Sigmoid colon (tissue), 7 donors: ENCODE measurements at places on chromosomes 13 and 19.

DNA sequence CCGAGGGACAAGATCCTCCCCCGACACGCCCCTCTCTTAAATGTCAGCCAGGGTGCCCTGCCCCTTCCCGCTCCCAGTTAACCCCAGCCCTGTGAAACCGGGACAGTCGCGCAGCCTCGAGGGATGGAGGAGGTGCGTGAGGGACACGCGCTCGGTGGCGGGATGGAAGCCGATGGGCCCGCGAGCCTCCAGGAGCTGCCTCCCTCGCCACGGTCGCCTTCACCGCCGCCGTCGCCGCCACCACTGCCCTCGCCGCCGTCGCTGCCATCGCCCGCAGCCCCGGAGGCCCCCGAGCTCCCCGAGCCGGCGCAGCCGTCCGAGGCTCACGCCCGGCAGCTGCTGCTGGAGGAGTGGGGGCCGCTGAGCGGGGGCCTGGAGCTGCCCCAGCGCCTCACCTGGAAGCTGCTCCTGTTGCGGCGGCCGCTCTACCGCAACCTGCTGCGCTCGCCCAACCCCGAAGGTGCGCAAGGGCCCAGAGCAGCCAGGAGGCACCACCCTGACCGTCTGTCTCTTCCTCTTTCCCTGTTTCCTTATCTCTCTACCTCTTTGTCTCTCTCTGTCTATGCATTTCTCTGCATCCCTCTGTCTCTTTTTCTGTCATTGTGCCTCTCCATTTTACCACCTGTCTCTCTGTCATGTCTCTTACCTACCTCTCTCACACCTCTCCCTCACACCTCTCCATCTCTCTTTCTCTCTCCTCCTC lies at the start of gene NCCRP1:
Gene NCCRP1, plus strand, starts transcription at position 105 of the 703 bp plus-strand sequence. Its CDS starts 19 bp downstream, at position 124.
- no peak for DNase-seq

- DNase-seq: no peak
These were observed 2.2 kb downstream of the PAF1 start for GRCh38 chr19:39388657-39389056.

DNA sequence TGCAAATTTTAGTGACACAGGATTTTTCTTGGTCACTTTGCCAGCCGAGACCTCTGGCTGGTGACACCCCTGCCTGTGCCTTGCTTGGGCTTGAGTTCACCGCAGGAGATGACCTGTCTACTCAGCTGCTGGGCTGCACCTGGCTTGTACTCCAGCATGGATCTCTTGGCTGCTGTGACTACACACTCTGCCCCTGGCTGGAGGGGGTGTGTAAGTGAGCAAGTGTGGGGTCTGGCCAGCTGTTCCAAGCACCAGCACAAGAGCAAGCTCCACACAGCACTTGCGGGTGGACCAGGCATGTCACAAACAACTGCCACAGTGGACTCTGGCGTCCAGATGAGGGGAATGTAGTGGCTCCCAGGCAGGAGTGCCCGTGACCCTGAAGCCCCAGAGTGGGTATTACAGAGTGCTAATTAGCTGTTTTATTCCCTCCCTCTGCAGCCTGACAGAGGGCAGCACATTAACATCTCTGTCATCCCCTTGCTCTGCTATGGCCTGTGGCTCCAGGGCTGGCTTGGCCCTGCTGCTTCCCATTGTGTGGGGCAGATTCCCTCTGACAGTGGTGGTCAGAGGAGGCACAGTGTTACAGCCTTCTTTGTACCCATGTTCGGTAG lies 1387.2 kb downstream of the OLFM4 start:
- DNase-seq: no peak

DNA sequence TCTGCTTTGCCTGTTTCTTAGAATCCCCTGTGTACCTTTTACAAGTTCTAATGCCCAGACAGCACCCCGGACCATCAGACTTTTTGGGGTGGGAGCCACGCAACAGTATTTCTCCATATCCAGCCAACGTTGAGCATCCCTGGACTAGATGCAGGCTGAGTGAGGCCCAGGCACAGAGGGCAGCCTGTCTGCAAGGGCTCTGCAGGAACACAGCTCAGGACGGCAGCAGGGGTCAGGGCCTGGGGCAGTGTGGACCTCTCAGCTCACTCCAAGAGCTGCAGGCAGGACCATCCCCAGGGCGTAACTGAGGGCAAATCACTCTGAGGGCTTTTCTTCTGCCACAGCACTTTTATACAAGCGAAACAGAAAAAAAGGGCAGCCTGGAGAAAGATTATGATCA lies 95.8 kb downstream of the DNAJC15 start:
- DNase-seq: no peak

DNA sequence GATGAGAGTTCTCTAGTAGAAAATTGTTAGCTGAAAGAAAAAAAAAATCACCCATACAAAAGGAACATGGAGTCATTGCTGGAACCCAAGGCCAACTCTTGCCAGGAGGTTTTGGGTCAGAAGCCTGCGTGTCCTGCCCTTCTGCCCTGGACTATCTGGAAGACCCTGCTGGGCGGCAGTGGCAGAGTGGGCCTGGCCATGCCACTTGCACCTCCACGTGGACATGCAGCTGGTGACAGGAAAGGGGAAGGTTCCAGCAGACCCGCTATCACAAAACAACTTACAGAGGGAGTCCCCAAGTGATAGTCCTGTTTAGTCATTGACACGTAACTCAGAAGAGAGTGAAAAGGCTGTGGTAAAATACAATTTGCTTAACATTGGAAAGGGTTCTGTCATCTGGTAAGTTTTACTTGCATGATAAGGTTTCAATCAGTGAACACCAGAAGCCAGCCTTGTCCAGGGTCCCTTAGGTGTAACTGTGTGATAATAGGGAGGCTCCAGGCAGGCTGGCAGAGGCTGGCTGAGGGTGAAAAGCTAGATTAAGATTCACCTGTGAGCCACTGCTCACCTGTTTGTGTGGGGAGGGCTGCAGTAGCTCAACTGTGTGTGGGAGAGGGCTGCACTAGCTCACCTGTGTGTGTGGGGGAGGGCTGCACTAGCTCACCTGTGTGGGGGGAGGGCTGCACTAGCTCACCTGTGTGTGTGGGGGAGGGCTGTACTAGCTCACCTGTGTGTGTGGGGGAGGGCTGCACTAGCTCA lies 47.8 kb downstream of the COL4A2 start:
- DNase-seq: no peak

DNA sequence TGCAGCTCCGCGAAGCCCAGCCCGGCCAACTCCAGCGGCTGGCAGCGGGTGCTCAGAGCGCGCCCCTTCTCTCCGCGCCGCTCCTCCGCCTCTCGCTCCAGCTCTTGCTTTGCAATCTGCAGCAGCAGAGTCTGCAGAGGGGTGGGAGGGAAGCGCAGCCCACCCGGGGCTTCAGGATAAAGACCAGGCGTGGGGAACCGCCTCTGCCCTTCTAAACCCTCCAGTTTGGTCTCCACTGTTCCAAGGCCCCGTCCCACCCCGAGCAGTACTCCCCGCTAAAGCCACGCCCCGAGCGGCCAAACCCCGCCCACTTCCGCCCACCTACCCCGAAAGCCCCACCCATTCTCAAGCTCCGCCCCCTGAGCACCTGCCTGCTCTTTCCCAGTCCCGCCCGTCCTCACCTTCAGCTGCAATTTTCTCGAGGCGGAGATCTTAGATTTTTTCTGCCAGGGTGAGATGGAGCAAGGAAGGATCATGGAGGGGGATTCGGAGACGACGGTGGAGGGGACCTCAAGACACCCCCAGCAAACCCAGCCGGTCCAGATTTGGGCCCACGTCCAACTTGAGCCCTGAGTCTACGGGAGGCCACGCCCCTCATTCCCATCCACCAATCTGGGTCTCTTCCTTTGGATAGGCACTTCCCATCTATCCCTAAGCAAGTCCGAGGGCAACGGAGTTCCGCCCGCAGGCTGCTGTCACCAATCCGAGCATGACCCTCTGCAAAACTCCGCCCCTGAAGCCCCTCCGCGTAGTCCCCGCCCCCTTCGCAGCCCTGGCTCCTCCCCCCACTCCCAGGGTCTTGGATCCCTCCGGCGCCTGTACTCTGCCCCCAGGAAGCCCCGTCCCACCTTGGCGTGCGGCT lies 1.1 kb downstream of the TNNI3 start:
- DNase-seq: no peak

DNA sequence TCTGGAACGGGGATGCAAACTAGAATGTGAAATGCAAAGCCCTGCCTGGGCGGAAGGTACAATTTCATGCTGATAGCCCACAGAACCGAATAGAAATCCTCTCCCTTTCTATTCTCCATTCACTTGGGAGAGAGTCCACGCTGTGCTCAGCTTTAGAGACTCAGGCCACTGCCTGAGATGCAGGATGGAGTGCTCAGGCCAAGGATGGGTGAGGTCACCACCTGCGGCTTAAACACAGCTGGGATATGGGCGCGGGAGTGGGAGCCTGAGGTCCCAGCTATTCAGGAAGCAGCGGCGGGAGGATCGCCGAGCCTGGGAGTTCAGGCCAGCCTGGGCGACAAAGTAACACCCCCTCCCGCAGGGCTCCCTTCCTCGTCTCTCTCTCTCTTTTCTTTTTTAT lies 446 bp upstream of the ZNF83 start:
- peak; percentile 66 for DNase-seq

DNA sequence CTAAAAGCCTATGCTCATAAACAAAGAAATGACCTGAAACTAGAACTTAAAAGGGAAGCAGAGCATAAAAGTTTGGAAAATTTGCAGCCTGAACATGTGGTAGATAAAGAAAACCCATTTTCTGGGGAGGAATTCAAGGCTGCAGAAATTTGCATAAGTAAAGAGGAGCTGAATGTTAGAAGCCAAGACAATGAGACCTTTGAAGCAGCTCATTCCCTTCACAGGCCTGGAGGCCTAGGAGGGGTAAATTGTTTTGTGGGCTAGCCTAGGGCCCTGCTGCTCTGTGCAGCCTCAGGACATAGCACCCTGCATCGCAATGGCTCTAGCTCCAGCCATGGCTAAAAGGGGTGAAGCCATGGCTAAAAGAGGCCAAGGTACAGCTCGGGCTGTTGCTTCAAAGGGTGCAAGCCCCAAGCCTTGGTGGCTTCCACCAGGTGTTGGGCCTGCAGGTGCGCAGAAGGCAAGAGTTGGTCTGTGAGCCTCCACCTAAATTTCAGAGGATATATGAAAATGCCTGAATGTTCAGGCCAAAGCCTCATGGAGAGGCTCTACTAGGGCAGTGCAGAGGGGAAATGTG lies 38.3 kb downstream of the ZIC2 start:
- no peak for DNase-seq

DNA sequence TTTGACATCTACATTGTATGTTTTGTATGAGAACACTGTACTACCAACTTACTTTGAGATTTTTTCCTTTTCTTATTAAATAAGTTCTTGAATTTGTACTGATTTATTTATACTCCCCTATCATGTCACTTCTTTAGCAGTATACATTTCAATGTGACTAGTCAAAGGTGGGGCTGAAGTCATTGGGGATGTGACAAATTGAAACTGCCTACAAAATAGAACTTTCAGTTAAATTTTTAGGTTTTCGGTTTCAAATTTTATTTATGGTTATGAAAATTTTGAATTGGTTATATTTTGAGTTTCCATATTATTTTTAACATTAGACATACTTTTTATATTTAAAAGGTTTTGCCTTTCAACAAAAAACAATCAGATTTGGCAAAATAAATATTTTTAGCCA lies 221.6 kb downstream of the NBEA start:
- no peak for DNase-seq
